Pancreas (tissue), 10 donors: ENCODE measurements at places on chromosomes 4 and X. TPM values are rescaled to one million over a fixed set of nuclear protein-coding genes. Genes with fewer than 3 reads are reported as not detected.

GRCh38 chr4:105859233-105859632 lies 36.0 kb upstream of the NPNT start:
- DNase-seq = no peak

- DNase-seq = no peak
These were observed 14.9 kb upstream of the MORC4 start for GRCh38 chrX:107014936-107015335.

- no peak for DNase-seq
These were observed 70.3 kb downstream of the DCK start for GRCh38 chr4:71063711-71064110.

DNA sequence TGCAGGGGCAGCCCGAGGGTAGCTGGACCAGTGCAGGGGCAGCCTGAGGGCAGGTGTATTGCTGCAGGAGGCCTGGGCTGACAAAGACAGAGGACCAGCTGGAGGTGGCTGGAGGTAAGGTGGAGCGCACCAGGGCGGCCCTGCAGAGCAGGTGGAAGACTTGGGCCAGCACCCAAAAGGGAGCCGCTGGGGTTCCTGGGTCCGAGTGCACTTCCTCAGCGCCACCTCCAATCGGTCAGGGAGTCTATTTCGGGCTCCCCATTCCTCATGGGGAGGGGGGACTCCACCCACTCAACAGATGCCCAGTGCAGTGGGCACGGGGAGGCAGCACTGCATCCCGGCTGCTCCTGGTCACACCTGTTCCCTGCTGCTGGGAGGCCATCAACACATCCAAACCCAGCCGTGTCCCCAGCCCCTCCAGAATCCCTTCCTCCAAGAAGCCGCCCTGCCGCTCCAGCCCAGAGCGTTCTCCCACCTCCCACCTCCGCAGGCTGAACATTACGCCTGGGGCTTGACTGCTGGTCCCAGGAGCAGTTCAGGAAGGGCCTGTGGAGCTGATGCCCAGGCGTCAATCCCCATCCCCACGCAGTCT lies 1.5 kb downstream of the LRPAP1 start:
- no peak for DNase-seq

GRCh38 chrX:46727441-46727840 lies 31.5 kb downstream of the SLC9A7 start:
- no peak for DNase-seq

DNA sequence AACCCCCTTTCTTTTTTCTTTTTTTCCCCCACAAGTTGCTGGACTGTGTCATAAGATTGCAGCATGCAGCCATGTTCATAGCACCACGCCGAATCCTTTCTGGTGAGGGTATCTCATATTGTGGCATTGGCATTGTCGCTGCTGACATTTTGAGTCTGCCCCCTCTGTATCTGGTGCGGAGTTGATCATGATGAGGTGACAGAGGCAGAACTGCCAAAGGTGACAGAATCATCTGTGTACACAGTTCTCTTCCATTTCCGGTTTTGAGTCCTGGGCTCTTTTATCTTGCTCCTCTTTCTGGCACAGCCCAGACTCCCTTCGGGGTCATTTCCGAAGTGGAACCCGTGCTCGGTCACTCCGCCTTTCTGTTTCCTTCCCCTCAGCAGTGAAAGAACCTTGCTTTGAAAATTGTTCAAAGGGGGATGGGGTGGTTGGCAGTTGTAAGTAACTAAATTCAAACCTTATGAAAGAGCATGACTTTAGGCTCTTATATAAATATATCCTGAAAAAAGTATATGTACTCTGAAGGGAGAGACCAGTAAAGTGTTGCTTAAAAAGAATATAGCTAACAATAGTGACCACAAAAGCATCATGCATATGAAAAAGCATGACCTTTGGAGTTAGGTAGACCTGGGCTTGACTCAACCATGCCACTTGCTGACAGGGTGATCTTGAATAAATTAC lies 55.0 kb upstream of the BMP2K start:
- DNase-seq = no peak

Gene WDFY3
- polyA plus RNA-seq = 5.3 TPM

Gene SORCS2
- 0.34 TPM for polyA plus RNA-seq

Gene FOXR2
- polyA plus RNA-seq = not detected

Gene NUDT10
- 0.77 TPM for polyA plus RNA-seq

Gene ARX
- polyA plus RNA-seq = 9.6 TPM
